ENCODE measurements at places on chromosomes 7 and 10.

DNA sequence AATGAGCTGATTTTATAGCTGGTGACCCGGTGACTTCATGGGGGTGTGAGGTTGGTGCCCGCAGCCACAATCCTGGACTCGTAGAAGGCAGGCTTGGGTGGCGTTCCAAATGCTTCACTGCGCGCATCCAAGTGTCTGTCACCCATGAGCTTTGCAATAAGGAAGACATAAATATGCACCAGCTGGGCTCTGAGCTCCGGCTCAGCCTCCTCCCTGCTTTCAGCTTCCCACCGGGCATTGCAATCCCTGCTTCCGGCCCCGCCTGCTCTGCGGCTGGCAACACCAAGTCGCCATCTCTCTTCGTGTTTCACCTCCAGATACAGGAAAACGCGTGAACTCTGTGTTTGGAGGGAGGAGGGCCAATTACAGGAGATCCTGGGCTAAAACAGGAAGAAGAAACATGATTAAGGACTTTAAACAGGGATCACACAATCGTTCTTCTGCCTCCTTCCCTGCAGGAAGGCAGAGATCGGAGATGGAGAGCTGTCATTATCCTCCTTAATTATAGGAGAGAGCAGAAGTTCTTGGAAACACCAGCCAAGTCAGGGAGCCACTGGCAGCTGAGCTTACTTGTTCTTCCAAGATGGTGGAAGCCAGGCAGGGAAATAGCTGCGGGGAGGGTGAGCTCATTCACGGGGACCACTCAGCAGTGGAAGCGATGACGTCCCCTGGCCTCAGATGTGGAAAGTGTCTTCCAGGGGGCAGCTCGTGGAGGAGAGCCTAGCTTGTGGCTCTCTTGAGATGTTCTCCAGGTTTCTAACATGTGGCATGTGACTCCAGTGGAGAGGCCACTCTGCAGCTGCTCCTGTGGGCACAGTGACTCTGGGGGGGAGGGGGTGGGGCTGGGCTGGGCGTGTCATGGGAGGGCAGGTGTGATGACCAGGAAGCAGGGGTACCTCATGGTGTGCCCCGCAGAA lies 134.9 kb downstream of the CAMK1D start:
- no peak for DNase-seq

DNA sequence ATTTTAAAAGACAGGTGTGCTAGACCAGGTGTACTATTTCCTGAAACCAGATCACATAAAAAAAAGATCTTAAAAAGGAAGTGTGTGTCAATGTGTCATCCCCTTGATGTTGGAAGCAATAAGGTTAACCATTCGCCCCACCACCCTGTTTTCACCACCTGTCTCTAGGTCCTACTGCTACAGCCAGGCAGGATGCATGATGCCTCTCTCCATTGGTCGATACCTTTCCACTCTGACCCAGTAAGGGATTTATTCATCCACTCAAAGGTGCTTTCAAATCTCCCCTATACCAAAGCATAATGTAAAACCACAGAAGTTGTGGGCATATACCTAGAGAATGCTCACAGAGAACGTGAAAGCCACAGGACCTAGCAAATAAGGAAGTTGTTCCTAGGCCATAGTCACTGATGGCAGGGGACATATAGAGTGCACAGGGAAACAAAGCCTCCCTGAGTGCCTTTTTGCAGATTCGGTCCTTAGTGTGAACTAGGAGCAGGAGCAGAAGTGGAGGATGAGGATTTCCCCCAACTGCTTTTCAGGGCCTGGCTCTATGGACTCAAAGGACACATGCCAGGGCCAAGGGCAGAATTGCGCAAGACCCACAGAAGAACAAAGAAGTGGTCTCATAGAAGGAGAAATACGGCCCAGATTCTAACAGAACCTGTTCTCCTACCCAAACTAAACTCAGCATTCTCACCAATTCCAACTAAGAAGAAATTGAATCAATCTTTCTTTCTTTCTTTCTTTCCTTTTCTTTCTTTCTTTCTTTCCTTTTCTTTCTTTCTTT lies 631.5 kb upstream of the NRP1 start:
- no peak for DNase-seq

GRCh38 chr7:121519548-121520521 lies 123.7 kb upstream of the FAM3C start:
- DNase-seq, result peak; percentile 91

DNA sequence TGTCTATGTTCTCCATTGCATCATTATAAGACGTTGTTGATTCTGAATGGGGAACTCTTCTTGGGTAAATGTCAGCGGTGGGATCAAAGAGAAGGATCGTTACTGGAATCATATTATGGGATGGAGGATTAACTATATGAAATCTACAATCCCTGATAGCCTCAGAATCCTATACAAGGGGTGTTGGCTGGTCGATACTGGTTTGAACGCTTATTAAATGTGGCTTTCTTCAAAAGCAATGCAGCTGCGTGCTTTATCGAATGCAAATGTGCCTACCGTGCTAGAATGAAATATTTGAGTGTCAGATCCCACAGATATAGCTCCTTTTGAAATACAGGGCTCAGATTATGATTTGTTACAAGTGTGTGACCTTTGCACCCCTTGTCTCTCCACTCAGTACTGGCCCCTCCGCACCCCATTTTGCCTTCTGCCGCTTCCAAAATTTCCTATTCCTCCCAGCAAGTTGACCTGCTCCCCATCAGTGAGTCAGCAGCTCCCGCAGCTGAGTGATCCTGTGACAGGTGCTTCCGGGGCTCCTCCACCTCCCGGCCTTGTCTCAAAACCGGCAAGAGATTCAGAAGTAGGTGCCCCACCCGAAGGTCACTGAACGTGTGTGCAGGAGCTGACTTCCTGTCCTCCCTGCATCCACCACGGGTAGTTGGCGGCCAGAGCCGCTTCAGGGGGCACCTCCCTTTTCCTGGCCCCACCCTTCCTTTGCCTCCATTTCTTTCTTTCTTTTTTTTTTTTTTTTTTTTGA lies 76.6 kb downstream of the PTPRE start:
- DNase-seq, result no peak

- no peak for DNase-seq
Measured at GRCh38 chr7:70588191-70588921, 543.6 kb upstream of the GALNT17 start.

- no peak for DNase-seq
Measured at GRCh38 chr10:110437761-110438341, 59.9 kb upstream of the DUSP5 start.

GRCh38 chr10:6065835-6066234 lies 3.7 kb upstream of the IL2RA start:
- DNase-seq, result peak; percentile 30

GRCh38 chr7:74002474-74003017 lies 25.4 kb upstream of the ELN start:
- DNase-seq, result peak; percentile 26

- DNase-seq, result peak; percentile 29
Measured at GRCh38 chr10:103890194-103890658, 27.8 kb downstream of the STN1 start.

GRCh38 chr7:36755484-36755883 lies 31.2 kb upstream of the AOAH start:
- no peak for DNase-seq

GRCh38 chr10:91907914-91908336 lies 1.4 kb downstream of the FGFBP3 start:
- DNase-seq, result no peak

GRCh38 chr7:111803015-111803758 lies 240.9 kb upstream of the IMMP2L start:
- DNase-seq, result peak; percentile 8

- DNase-seq, result peak; percentile 16
Measured at GRCh38 chr7:28570113-28570969, 158.0 kb downstream of the CREB5 start.

DNA sequence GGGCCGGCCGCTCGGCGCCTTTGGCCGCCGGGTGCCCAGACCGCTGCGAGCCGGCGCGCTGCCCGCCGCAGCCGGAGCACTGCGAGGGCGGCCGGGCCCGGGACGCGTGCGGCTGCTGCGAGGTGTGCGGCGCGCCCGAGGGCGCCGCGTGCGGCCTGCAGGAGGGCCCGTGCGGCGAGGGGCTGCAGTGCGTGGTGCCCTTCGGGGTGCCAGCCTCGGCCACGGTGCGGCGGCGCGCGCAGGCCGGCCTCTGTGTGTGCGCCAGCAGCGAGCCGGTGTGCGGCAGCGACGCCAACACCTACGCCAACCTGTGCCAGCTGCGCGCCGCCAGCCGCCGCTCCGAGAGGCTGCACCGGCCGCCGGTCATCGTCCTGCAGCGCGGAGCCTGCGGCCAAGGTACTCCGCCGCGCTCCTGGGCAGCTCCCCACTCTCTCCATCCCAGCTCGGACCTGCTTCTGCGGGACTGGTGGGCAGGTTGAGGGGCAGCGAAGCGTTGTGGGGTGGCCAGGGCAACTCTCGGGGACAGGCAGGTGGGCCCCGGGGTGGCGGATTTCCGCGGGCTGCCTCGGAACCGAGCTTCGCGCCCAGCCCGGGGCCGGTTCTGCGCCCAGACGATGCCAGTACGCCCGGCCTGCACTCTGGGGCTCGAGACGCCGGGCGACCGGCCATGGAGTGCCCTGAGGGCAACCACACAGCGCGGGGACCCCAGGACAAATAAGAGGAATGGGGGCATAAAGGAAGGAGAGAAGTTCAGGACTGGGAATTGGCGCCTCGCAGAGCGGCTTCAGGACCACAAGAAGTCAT lies 578 bp downstream of the HTRA1 start:
- no peak for DNase-seq

GRCh38 chr7:144027070-144027469 lies 21.7 kb upstream of the OR2A5 start:
- DNase-seq, result peak; percentile 55

DNA sequence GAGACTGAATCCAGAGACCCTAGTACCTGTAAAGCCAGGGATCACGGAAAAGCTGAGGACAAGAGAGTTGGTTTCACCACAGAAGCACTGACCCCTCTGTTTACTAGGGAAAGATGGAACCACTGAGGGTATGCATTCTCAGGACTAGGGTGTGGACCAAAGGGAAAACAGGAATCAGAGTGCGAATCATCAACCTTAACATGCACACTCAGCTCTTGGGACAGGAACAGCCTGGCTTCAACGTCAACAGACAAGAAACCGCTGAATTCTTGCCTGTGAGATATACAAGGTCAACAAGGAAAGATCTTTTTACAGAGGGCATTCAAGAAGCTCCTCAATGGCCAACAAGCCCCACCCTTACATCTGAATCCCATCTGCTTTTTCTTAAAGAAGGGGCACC lies 14.9 kb downstream of the TNRC18 start:
- DNase-seq, result peak; percentile 89

- no peak for DNase-seq
Measured at GRCh38 chr10:128130051-128130450, 3.8 kb upstream of the MKI67 start.

- no peak for DNase-seq
Measured at GRCh38 chr7:12519682-12520009, 50.9 kb upstream of the SCIN start.

DNA sequence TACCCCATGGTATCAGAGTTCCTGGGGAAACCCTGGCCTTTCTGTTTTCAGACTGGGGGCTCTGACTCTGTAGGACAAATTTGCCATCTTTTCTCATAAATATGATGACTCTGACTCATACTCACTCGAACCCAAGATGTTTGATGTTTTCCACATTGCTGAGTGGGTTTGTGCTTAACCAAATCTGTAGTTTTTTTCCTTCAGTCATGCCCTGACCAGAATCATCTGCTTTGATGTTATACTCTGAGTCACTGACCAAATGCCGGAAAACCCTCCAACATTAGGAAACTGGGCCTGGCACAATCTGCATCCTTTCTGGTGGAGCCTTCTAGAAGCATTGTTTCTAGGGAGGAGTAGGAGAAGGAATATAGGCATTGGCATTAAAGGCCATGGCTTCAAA lies 118.7 kb downstream of the C10orf105 start:
- DNase-seq, result peak; percentile 95

GRCh38 chr7:12431886-12432556 lies 28.4 kb upstream of the VWDE start:
- DNase-seq, result peak; percentile 38

- peak; percentile 97 for DNase-seq
Measured at GRCh38 chr7:131244259-131244852, 83.3 kb upstream of the MKLN1 start.

- peak; percentile 35 for DNase-seq
Measured at GRCh38 chr10:103592186-103593021, 98.9 kb downstream of the NEURL1 start.

- peak; percentile 43 for DNase-seq
Measured at GRCh38 chr10:14185316-14186045, 145.2 kb downstream of the FRMD4A start.

DNA sequence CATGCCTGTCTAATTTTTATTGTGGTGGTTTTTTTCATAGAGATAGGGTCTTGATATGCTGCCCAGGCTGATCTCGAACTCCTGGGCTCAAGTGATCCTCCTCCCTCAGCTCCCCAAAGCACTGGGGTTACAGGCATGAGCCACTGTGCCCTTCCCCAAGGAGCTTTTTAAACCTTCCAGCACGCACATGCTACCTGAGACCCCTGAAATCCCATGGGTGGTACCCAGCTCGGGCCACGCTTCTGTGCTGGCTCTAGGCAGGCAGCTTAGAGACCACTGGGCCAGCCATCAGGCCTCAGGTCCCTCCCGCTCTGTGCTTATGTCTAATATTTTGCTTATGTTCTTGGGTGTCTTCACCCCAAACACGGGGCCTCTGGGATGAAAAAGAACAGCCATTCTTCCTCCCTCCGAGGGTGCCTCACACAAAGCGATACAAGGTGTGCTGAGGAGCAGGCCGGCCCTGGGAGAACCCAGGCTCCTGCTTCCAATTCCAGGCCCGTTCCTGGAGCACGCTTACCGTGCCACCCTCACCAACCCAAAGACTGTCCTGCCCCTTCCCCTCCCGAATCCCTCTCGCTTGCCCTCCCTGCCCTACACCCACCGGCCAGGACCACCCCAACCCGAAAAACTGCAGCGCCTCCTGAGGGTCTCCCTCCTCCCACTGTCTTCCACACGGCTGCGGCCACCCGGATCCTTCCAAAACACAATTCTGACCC lies 10.9 kb downstream of the SPOCK2 start:
- DNase-seq, result no peak

- DNase-seq, result peak; percentile 54
Measured at GRCh38 chr7:150871601-150872000, 19.3 kb downstream of the AOC1 start.

- DNase-seq, result no peak
Measured at GRCh38 chr7:107680478-107680877, 19.9 kb downstream of the SLC26A4 start.

DNA sequence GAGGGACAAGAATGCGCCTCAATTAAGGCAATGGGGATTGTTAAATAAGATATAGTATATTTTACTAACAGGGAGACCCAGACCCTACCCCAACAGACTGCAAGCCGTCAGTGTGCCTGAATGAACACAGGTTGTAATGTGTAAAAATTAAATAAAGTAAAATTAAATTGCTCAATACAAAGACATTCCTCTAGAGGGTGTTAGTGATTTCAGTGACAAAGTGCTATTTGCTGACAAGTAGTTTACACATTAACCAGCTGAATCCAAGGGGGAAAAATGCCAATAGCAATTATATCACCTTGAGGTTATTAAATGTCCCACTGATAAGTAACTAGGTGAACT lies 110.5 kb downstream of the EBF3 start:
- DNase-seq, result peak; percentile 11

Data from fibroblast of mammary gland (primary cell).